Urinary bladder (tissue), 4 donors: ENCODE measurements at places on chromosomes 2 and 18. TPM values are rescaled to one million over a fixed set of nuclear protein-coding genes. Genes with fewer than 3 reads are reported as not detected.

STON1 gene
- 68.0 TPM for total RNA-seq

SLC66A2 gene
- 14.8 TPM for total RNA-seq

GRHL1 gene
- 15.9 TPM for total RNA-seq

TUBB8B gene
- total RNA-seq: not detected

LYPD6B gene
- 15.2 TPM for total RNA-seq

LOXHD1 gene
- 1.2 TPM for total RNA-seq

EFR3B gene
- total RNA-seq: 3.8 TPM

CHPF gene
- 56.9 TPM for total RNA-seq

ANTXR1 gene
- total RNA-seq: 138 TPM

UGT1A5 gene
- total RNA-seq: 0.79 TPM

CCDC178 gene
- total RNA-seq: 3.1 TPM

EVA1A gene
- total RNA-seq: 7.1 TPM
